ENCODE measurements at places on chromosomes 16 and 17.

DNA sequence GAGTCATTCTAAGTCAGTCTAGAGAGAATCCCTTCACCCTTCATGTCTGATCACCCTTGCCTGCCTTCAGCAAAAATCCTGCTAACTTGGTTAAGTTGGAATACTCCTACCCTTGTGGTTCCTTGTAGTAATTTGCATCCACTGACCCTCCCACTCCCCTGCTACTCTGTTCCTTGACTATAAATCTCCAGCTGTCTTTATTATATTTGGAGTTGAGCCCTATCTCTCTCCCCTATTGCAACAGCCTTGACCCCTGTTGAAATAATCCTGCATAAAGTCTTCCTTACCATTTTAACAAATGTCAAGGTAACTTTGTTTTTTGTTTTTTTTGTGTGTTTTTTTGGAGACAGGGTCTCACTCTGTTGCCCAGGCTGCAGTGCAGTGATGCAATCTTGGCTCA is 590.1 kb downstream of the WWOX start:
- DNase-seq, result no peak

DNA sequence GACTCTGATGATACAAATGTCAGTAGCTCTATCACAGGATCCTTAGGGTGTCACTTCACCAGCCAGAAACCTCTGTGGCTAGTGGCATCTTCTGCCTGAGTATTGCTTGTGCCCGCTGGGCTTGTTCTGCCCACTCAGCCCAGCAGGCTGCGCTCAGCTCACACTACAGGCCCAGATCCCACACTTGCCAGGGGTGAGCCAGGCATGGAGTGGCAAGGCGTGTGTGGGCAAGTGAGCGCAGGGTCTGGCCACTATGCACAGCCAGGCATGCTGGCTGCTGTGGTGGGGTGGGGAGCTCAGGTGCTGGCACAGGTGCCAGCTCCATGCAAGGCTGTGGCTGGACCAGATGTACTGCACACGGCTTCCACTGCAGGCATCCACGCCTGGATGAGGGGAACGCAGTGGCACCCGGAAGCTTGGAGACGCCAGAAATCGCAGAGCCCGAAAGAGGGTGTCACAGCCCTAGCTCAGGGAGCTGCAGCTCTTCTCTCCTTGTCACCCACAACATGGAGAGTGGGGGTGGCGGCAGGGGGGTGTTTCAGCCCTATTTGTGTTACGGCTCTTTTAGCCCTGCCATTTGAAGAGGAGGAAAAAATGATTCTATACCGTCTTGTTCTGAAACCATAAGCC is 10.2 kb downstream of the CFAP97D1 start:
- no peak for DNase-seq

- DNase-seq, result no peak
Measured at GRCh38 chr17:30300818-30301217, 9.1 kb upstream of the BLMH start.

- DNase-seq, result no peak
Measured at GRCh38 chr17:48626245-48627117, at the start of gene HOXB9. Gene HOXB9, minus strand, starts transcription at chr17:48626358. Its CDS starts 89 bp downstream, at chr17:48626269.

DNA sequence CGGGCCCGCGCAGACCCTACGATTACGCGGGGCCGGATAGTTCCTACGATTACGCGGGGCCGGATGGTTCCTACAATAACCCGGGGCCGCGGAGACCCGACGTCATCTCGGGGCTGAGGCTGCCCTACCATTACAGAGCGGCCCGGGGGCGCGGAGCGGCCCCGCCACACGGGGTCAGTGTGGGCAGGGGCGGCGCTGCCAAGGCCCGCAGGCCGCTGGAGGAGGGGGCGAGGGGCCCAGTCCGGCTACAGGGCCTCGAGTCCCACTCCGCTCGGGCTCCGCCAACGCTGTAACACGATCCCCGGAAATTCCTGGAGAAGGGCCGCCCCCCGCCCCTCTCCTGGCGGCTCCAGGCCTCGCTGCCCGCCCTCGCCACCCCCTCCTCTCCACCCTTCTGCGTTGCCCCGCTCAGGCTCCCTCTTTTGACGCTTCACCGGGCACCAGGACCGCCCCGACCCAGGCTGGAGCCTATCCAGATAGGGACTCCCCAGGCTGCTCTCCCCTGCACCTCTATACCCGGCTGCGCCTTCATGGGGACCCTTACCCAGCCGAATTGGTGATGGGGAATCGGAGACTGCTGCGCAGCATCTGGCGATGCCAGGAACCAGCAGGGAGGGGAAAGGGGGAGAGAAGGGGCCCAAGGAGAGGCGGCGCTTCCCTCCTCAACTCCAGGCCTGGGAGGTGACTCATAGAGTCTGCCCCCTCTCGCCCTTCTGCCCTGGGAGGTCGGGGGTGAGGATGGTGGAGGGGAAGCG is at the start of gene RAB34:
Gene RAB34, minus strand, starts transcription at position 291 of the 755 bp plus-strand sequence. CDS start 602 bp downstream, outside the sequence.
- no peak for DNase-seq

- DNase-seq, result no peak
Measured at GRCh38 chr17:82888583-82889495, 49.0 kb upstream of the ZNF750 start.

DNA sequence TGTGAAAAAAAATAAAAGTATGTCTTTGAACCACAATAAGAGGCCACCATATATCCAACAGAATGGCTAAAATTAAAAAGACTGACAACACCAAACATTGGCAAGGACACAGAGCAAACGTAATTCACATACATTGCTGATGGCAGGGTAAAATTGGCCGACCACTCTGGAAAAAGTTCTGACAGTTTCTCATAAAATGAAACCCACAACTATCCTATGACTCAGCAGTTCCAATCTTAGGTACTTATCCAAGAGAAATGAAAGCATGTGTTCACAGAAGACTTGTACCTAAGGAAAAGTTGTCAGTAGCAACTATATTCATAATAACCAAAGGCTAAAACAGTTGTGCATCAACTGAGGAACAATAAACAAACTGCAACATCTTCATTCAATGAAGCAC is 357.3 kb upstream of the XYLT1 start:
- DNase-seq, result no peak

- DNase-seq, result no peak
Measured at GRCh38 chr17:63440127-63440769, 5.9 kb downstream of the CYB561 start.

GRCh38 chr17:66995944-66996343 is 31.4 kb downstream of the CACNG4 start:
- DNase-seq, result no peak

DNA sequence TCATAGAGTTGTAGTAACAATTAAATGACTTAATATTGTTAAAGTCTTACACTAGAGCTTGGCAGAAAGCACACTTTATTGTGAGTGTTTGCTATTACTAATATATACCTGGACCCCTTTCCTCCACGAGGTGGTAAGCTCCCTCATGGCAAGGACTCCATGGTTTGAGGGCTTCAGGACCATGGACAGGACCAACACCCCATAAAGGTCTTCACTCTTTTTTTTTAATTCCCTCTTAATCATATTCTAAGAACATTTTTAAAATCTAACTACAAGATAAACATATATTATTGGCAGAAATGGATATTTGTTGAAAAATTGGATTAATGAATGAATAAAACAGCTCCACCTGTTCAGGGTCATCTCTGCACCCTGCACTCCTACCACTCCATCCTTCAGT is 154.5 kb downstream of the CBLN1 start:
- no peak for DNase-seq

- no peak for DNase-seq
Measured at GRCh38 chr16:65124212-65124548, 2.3 kb upstream of the CDH11 start.

- DNase-seq, result no peak
Measured at GRCh38 chr17:65332375-65332774, 195.2 kb downstream of the RGS9 start.

- DNase-seq, result peak; percentile 84
Measured at GRCh38 chr16:8868416-8869211, at the start of gene CARHSP1. Gene CARHSP1, minus strand, starts transcription at chr16:8869006. Its CDS starts 9,678 bp downstream, at chr16:8859328.
